ENCODE measurements at places on chromosomes 7 and 10. TPM values are rescaled to one million over a fixed set of nuclear protein-coding genes. Genes with fewer than 3 reads are reported as not detected.

DNA sequence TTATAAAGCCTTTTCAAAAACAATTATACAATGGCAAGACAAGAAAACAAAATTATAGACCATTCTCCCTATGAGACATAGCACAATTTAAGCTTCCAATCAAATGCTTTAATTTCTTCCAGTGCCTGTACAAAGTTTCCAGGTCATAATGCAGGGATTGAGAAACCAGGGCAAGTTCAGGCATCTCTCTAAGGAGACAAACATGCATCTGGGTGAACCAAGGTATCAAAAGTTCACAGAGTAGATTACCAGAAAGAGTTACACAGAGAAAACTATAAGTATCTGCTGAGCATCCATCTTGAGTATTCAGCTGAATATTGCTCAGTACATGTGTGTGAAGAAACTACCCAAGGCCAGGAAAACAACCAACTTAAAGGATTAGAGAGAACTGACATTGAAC lies 89.1 kb downstream of the COL28A1 start:
- H3K36me3 ChIP-seq: no peaks in the 10 kb centered on the region
- no peaks in the 10 kb centered on the region for H3K4me1 ChIP-seq
- DNase-seq: no peak

- no peaks in the 10 kb centered on the region for H3K4me1 ChIP-seq
- no peak overlapping the region for H3K27ac ChIP-seq
- no peaks in the 10 kb centered on the region for H3K36me3 ChIP-seq
- H3K27me3 ChIP-seq: no peaks in the 10 kb centered on the region
Measured at GRCh38 chr10:93300288-93300917, 181.7 kb downstream of the MYOF start.

Gene C10orf105
- total RNA-seq: 0.15 TPM

DNA sequence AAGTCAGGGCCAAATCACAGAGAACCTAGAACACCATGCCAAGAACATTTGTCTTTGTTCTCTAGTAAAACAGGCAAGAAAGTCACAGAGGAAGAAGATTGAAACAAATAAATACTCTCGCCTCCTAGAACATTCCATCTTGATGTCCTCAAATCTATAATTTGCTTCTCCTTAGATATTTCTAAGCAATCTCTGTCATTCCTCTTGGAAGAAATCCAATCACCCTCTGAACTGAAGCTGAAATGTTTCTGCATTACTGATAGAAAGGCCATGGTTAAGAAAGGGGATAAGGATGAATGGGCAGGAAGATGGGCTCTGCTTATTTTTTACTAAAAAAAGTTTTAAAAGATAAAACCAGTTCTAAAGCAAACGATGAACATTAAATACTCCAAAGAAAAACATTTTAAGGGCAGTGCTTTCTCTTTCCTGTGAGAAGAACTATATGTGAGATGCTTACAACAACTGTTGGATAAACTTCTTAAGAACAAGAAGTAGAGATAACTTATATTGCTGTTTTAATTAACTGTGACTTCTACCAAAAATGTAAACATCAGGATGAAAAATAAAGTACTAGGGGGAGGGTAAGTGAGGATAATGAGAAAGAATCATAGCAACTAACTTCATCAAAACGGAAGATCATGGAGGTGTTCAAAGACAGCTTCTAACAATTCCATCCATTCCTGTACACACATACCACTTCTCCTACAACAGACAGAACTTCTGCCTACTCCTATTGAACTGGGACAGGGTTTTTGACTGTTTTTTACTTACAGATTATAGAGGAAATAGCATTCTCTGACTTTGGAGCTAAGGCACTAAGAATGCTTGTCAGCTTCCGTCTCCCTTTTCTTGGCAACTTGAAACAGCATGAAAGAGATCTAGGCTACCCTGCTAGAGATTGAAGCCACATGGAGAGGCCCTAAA lies 153.0 kb upstream of the LRRTM3 start:
- H3K27me3 ChIP-seq: no peaks in the 10 kb centered on the region
- no peaks in the 10 kb centered on the region for H3K36me3 ChIP-seq
- DNase-seq: no peak
- no peak overlapping the region for H3K27ac ChIP-seq
- H3K4me1 ChIP-seq: no peaks in the 10 kb centered on the region
- H3K4me3 ChIP-seq: no peak overlapping the region

Gene CELF2
- 193 TPM for total RNA-seq

DNA sequence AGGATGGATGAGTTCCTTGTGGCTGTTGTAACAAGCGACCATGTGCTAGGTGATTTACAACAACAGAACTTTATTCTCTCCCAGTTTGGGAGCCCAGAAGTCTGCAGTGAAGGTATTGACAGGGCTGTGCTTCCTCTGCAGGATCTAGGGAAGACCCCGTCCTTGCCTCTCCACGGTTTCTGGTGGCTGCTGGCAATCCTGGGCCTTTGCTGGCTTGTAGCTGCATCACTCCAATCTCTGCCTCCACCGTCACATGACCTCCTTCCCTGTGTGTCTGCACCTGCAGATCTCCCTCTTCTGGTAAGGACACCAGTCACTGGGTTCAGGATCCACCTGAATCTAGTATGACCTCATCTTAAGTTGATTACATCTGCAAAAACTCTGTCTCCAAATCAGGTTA lies 115.6 kb downstream of the GLRX3 start:
- no peak for DNase-seq
- no peaks in the 10 kb centered on the region for H3K36me3 ChIP-seq
- no peaks in the 10 kb centered on the region for H3K27me3 ChIP-seq
- no peak overlapping the region for H3K27ac ChIP-seq
- H3K4me3 ChIP-seq: no peak overlapping the region
- no peaks in the 10 kb centered on the region for H3K4me1 ChIP-seq

- H3K27ac ChIP-seq: peak overlapping the region; percentile 22
- peaks cover 79% of the 10 kb centered on the region for H3K36me3 ChIP-seq
- DNase-seq: peak; percentile 81
- H3K27me3 ChIP-seq: no peaks in the 10 kb centered on the region
- H3K4me3 ChIP-seq: no peak overlapping the region
- peaks cover 16% of the 10 kb centered on the region for H3K4me1 ChIP-seq
Measured at GRCh38 chr10:80518143-80518806, 19.4 kb upstream of the SH2D4B start.

Gene TMEM196
- not detected for total RNA-seq

Gene SPDYE1
- not detected for total RNA-seq

DNA sequence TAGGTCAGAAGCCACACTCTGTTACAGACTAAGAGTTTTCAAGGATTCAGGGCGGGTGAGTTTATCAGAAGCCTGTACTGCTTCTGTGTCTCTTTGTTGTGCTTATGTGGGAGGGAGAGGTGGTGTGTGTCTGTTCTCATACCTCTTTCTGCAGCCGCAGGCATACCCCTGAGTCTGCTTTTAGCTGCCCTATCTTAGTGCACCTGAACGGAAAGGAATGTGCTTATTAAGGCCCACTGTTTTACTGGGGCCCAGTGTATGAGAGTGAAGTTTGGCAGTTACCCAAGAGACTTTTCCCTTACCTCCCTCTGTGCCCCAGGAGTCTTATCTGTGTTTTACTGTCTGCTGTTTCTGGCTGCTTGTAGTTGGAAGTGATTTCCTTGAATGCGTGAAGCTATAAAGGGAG lies 104.3 kb downstream of the TYW1 start:
- no peaks in the 10 kb centered on the region for H3K4me1 ChIP-seq
- no peak overlapping the region for H3K4me3 ChIP-seq
- no peak overlapping the region for H3K27ac ChIP-seq
- no peak for DNase-seq
- no peaks in the 10 kb centered on the region for H3K27me3 ChIP-seq
- H3K36me3 ChIP-seq: no peaks in the 10 kb centered on the region

Gene PLPP4
- total RNA-seq: 0.20 TPM

- H3K4me3 ChIP-seq: peak overlapping the region; percentile 75
- DNase-seq: no peak
- peak overlapping the region; percentile 79 for H3K27ac ChIP-seq
Measured at GRCh38 chr10:7787150-7787856, 490 bp downstream of the KIN start.

DNA sequence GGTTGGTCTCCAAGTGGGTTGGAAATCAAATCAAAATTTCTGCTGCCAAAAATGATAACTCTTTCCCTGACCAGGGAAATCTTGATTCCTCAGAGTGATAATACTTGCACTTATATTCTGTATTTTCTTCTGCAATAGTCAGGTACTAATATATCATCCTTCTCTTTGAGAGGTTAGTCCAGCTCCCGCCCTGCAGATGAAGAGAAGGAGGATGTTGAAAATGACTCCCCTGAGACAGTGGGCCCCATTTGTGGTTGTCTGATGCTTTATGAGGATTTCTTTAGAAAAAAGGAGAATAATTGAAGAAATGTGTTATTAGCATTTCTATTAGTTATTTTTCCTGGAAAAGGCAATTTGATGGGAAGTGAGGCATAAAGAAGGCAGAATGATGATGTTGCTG lies 213.0 kb downstream of the SEC23IP start:
- no peak for DNase-seq
- H3K36me3 ChIP-seq: no peaks in the 10 kb centered on the region

GRCh38 chr7:33716581-33717477 lies 188.5 kb upstream of the BMPER start:
- no peaks in the 10 kb centered on the region for H3K27me3 ChIP-seq
- peaks cover 7% of the 10 kb centered on the region for H3K4me1 ChIP-seq
- no peak overlapping the region for H3K27ac ChIP-seq
- H3K36me3 ChIP-seq: no peaks in the 10 kb centered on the region

DNA sequence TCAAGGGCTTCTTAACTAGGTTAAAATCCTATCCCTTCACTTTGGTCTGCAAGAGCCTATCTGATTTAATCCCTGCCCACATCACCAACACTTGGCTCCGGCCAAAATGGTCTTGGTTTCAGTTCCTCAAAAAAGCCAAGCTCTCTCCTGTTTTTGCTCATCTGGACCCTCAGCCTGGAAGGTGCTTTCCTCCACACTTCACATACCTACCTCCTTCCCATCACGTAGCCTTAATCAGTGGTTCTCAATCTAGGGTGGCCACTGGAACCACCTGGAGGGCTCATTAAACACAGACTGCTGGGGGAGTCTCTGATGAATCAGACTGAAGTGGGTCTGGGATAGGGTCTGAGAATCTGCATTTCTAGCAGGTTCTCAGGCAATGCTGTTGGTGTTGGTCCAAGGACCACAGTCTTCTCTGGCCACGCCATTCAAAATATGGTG lies 227.0 kb upstream of the AOAH start:
- H3K27ac ChIP-seq: no peak overlapping the region
- DNase-seq: no peak
- H3K27me3 ChIP-seq: no peaks in the 10 kb centered on the region
- peaks cover 12% of the 10 kb centered on the region for H3K4me1 ChIP-seq
- H3K36me3 ChIP-seq: no peaks in the 10 kb centered on the region

- DNase-seq: no peak
- H3K27me3 ChIP-seq: no peaks in the 10 kb centered on the region
- no peaks in the 10 kb centered on the region for H3K36me3 ChIP-seq
- H3K4me1 ChIP-seq: peaks cover 44% of the 10 kb centered on the region
- H3K27ac ChIP-seq: no peak overlapping the region
- peak overlapping the region; percentile 62 for H3K4me3 ChIP-seq
Measured at GRCh38 chr7:1666823-1667565, 3.1 kb upstream of the ELFN1 start.
